ENCODE measurements at places on chromosomes 5 and 9.

GRCh38 chr5:99141534-99142128 lies 212.8 kb upstream of the CHD1 start:
- peak; percentile 80 for DNase-seq

GRCh38 chr5:120749737-120750136 lies 285.6 kb downstream of the PRR16 start:
- DNase-seq: no peak

- no peak for DNase-seq
Measured at GRCh38 chr9:127761491-127761956, 16.9 kb downstream of the SH2D3C start.

GRCh38 chr5:6714226-6715041 lies 1.2 kb downstream of the TENT4A start:
- no peak for DNase-seq

- DNase-seq: peak; percentile 52
Measured at GRCh38 chr9:132020820-132021510, 58.7 kb downstream of the MED27 start.

All from epithelial cell of esophagus (primary cell).